ENCODE measurements at places on chromosomes 11 and 22.

- no peak for DNase-seq
Measured at GRCh38 chr11:130728185-130729180, 187.8 kb downstream of the SNX19 start.

DNA sequence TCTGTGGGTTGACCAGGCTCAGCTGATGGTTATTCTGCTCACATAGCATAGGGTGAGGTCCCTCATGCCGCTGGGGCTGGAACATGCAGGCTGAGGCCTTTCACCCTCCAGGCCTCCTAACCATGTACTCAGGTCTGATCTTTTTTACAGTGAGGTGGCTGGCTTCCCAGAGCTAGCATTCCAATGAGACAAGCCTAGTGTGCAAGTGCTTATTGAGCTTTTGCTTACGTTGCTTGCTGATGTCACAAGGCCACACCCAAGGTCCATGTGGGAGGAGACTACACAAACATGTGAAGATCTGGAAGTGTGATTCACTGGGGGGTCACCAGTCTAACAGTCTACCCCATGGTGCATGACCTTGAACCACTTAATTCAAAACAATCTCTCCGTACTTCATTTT, 33.9 kb downstream of the ISX start:
- no peak for DNase-seq

- peak; percentile 47 for DNase-seq
Measured at GRCh38 chr11:78039391-78039918, 16.4 kb upstream of the KCTD14 start.

DNA sequence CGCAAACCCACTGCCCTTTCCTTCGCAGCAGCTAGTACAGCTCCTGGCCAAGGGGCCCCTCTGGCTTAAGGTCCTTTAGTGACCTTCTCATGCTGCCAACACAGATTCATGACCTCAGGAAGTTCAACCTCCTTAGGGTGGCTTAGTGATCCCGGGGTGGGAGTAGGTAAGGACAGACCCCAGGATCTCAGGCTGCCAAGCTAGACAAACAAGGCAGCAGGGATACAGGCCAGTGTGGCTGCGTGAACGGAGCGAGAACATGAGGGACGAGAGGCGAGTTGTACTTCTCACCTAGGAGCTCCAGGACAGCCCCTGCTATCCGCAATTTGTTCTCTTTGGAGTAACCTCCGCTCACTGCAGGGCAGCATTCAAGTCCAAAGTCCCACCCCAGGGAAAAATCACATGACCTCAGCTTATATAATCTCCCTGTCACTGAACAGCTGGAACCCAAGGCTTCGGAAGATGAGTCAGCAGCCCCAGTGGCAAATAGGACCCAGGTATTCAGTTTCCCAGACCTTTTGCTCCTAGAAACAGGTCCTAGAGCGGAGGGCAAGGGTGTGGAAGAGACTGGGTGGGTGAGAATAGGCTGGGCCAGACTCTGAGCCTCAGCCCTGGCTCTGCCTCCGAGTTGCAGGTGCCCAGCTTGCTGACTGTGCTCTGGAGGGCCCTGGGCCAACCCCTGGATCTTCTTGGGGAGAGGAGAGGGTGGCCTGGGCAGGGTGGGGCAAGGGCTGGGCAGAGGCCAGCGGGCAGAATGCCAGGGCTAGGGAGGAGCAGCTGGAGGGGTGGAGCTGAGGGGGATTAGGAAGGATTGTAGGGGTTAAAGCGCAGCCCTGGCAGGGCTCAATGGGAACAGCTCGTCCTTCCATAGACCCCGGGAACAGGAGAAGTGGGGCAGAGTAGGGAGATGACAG, 13.1 kb downstream of the USP2 start:
- DNase-seq, result no peak

- DNase-seq, result no peak
Measured at GRCh38 chr11:107473792-107474191, 16.2 kb upstream of the CWF19L2 start.

DNA sequence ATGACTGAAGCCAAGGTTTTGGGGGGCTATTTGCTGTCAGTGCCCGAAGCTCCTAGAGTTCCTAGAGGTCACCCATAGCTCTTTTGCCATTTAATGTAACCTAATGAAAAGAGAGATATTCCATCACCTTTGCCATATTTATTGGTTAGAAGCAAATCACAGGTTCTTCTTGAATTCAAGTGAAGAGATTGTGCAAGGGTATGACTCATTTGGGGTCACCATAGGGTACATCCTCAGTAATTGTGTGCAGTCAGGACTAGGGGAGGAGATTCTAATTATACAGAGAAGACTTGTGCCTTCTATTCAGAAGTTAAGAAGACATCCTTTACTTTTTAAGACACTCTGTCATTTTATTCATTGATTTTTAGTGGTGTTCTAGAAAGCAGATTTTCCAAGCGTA, 6.9 kb upstream of the PRAME start:
- no peak for DNase-seq

DNA sequence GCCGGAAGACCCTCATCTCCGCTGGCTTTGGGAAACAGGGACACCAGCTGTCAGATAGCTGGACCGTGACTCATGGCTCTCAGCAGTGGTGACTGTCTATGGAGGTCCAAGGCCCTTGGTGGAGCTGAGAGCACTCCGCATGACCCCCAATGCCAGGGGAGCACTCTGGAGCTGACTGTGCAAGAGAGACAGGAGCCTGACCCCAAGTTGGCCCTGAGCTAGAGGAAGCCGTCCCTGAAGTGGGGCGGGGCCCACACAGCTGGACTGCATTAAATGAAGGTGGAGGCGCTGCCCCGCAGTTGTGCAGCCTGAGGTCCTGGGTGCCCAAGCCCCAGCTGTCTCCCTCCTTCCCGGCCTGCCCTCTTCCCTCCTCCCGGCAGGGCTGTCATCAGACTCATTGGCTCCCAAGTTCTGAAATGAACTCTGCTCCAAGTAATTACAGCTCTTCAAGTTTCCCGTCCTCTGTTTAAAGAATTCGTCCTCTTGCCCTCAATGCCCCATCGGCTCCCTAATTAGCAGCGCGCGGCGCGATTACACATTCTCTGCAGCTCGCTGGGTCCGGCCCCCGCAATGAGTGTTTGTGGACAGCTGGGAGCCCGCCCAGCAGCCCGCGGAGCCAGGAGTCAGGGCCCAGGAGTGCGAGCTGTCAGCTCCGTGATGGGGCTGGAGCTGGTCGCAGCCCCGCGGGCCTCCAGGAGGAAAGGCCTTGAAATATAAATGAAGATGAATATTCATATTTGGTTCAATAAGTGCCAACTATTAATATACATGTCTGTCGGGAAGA, 93.2 kb upstream of the LMO1 start:
- no peak for DNase-seq

- DNase-seq, result no peak
Measured at GRCh38 chr11:88464528-88464927, 127.0 kb upstream of the CTSC start.

DNA sequence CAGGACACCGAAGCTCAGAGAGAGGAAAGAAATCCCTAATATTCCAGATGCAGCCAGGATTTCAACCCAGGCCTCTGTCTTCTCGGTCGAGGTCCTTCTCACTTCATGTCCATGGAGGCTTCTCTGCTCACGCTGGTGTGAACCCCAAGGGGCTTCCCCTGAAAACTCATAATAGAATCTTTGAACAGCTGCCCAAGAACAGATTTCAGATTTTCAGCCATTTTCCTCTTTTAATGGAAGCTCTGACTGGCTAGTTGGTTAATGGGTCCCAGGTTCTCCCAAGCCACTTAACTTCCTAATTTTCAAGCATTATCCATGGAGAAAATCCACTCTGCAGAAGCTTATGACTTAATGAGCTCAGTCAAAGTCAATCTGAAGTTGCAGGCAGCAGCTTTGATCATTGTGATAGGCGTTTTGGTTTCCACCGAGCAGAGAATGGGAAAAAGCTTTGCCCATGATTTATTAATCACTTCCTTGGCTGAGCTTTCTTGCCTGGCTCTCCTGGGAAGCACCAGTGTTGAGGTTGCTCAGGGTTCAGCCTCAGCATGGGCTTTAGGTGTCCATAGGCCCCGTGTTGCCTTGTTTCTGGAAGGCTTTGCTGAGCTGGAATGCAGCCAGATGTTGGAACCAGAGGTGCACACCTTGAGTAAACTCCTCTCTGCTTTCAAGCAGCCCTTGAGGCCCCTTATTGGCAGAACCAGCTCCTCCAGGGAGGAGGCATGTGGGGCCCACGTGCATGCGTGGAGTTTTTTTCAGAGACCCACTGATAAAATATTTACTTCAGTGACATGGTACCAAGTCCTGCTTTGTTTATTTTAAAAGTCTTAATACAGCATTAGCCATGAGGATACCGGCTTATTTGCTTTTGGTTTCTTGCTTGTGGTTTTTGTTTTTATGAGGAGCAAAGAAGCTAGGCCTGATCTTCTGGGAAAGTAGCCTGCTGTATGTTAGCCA, 25.5 kb downstream of the LDLRAD3 start:
- no peak for DNase-seq

DNA sequence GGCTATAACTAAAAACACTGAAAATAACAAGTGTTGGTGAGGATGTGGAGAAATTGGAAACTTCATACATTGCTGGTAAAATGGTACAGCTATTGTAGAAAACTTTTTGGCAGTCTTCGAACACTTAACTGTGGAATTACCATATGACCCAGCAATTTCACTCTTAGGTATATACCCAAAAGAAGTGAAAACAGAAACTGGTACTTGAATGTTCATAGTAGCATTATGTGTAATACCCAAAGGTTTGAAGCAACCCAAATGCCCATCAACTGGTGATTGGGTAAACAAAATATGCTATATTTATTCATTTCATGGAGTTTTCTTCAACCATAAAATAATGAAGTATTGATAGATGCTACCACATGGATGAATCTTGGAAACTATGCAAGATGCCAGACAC, 40.8 kb upstream of the FTH1 start:
- no peak for DNase-seq

GRCh38 chr22:32005453-32005852, 37.6 kb upstream of the SLC5A1 start:
- DNase-seq, result no peak

DNA sequence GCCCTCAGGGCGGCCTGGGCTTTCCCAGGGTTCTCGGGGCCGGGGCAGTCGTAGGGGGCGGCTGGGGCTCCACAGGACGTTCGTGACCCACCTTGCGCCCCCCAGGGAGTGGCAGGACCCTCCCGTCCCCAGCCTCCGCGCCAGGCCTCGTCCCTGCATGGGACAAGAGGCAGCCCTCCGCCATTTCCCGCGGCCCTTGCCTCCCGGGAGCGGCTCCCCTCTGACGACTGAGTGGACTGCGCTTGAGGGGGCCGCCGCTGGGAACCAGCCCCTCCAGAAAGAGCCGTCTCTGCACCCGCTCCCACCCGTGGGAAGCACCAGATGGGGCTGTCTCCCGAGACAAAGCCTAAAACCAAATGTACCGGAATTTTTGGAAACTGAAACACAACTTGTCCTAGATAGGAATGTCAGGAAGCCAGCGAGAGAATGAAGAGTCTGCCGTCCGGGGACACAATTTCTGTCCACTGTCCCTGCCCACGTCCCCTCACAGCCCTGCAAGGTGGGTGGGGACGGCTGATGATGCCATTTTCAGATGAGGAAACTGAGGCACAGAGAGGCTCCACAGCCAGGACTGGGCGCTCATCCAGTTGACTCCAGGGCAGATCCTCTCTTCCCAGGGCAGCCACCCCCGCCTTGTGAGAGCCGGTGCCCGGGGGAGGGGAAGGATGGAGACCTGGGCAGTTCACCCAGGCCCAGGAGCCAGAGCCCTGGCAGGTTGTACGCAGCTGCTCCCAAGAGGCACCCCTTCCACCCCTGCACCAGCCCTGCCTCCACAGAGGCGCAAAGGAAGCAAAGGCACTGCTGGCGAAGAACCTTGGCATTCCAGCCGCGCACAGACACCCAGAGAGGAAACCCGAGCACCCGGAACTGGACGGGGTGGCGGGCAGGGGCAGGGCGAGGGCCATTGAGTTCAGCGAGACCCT, 18.1 kb upstream of the PICK1 start:
- no peak for DNase-seq

DNA sequence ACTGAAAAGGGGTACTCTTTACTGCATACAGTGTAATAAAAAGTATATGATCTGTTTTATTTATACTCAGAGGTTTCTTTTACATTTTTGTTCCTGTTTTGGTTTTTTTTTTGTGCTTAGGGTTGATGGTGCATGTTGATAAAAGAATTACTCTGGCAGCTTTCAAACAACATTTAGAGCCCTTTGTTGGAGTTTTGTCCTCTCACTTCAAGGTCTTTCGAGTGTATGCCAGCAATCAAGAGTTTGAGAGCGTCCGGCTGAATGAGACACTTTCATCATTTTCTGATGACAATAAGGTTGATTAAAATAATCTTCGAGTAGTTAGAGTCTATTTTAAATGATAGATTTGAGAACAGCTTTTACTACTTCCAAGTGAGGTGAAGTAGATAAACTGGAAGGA, 60.6 kb downstream of the DKK3 start:
- DNase-seq, result no peak

- DNase-seq, result no peak
Measured at GRCh38 chr11:10478574-10479550, 23.8 kb downstream of the AMPD3 start.

DNA sequence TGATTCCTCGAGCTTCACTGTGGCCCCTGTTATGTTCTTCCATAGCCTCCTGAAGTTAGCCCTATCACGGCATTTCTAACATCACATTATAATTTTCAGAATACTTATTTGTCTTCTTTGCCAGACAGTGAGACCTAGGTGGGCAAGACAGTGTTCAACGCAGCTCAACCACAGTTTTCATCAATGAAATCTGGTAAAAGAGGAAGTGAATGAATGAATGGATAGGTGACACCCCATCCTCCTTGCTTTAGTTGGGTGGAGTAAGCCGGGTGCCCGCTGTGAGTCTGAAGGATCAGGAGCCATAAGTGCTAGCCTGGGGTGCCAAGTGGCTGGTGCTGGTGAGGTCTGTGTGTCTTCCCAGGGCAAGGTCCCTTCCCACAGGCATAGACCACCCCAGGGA, 60.2 kb upstream of the MTNR1B start:
- DNase-seq, result no peak

GRCh38 chr11:98090861-98091505, 929.8 kb upstream of the CNTN5 start:
- peak; percentile 17 for DNase-seq

- DNase-seq, result no peak
Measured at GRCh38 chr11:31555938-31556337, 46.4 kb downstream of the ELP4 start.

GRCh38 chr22:45231293-45231692, 9.4 kb downstream of the KIAA0930 start:
- DNase-seq, result no peak

GRCh38 chr11:131817687-131818188, 447.3 kb downstream of the NTM start:
- DNase-seq, result no peak

DNA sequence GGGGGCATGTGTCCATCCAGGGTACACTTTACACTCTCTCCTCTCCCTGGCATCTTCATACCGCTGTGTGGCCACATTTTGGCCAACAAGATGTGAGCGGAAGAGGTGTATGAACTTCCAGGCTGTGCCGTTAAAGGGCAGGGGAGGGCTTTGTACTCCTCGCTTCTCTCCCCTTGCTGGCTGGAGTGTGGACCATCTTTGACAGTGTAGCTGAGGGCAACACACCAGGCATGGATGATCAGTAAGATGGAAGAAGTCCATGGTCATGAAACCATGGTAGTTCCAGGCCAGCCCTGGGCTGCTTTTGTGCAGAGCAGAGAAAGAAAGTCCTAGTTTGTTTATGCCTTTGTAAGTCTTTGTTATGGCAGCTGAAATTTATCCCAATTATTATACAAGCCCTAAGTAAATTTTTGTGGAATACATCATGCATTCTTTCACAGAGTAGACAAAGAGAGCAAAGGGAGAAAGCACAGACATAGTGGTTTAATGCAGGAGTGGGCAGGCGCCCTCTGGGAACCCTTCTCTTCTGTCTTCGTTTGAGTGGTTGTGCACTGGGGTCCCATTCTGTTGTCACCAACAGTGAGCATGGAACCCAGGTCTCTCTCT, 70.4 kb downstream of the FBXO7 start:
- no peak for DNase-seq

Measured in SK-MEL-5 (cell line).